T-helper 2 cell treated with Interferon-gamma antibody and Interleukin-4, amounts not matched to agents 5 μg/mL and 100 μg/mL, for 36 hours (primary cell): ENCODE measurements at places on chromosomes 12 and 14.

DNA sequence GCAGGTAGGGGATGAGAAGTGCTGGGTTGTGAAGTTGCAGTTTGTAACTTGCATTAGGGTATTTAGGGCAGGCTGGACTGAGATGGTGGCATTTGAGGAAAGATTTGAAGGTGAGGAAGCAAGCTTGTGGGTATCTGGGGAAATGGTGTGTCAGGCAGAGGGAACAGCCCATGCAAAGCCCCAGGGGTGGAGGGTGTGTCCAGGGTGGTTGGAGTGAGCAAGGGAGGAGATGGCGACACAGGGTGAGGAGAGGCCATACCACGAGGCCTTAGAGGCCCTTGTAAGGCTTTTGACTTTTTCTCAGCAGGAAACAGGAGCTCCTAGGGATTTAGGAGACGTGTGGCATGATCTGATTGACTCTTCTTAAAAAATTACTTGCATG, 136.9 kb downstream of the NUAK1 start:
- H3K4me1 ChIP-seq, result no peaks in the 10 kb centered on the region
- no peak overlapping the region for H3K27ac ChIP-seq
- no peaks in the 10 kb centered on the region for H3K36me3 ChIP-seq
- peaks cover 21% of the 10 kb centered on the region for H3K27me3 ChIP-seq

DNA sequence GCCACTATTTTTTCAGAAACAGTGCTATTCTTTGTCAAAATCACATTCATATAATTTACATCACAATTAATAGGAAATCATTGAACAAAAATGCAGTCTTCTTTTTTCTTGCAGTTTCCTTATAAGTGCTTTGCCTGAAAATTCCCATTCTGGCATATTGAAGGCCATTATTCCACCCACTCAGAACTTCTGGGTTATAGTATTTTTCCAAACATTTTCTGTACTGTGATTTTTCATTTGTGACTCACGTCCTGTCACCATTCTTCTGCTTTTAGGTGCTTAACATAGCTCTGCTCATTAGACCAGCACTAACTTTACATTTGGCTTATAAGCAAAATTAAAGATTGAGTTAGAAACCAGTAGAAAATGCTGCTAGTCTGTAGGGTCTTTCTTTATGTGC, 241.0 kb upstream of the NPAS3 start:
- H3K27ac ChIP-seq, result no peak overlapping the region
- H3K4me1 ChIP-seq, result no peaks in the 10 kb centered on the region
- no peak overlapping the region for H3K4me3 ChIP-seq
- H3K36me3 ChIP-seq, result no peaks in the 10 kb centered on the region

- H3K27ac ChIP-seq, result no peak overlapping the region
- H3K36me3 ChIP-seq, result no peaks in the 10 kb centered on the region
- no peak for DNase-seq
- H3K4me1 ChIP-seq, result peaks cover 5% of the 10 kb centered on the region
- H3K27me3 ChIP-seq, result peaks cover 2% of the 10 kb centered on the region
Observed at GRCh38 chr12:95395696-95396095, 78.3 kb upstream of the METAP2 start.

GRCh38 chr14:79186523-79186922, 1016.4 kb downstream of the NRXN3 start:
- H3K36me3 ChIP-seq, result no peaks in the 10 kb centered on the region
- DNase-seq, result no peak
- H3K27ac ChIP-seq, result no peak overlapping the region
- no peaks in the 10 kb centered on the region for H3K27me3 ChIP-seq

DNA sequence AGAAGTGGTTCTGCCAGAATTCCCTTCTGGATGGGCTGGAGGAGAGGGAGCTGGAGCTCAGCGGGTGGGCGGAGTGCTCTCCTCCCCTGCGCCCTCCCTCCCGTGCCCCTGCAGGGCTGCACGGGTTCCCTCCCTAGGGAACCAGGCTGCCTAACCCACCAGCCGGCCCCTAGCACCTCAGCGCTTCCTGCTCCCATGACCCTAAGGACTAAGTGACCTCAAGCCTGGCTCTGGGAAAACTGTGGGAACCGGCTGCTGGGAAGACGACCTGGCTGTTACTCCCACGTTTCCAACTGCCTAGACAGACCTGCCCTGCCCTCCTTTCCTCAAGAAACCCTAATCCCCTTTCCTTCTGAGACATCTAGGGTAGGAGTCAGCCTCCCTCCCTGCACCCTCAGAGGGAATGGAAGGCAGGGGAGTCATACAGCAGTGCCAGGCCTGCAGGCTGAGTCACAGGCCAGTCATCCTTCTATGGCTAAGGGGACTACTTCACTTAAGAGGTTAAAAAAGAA, 31.5 kb downstream of the SLC6A12 start:
- no peaks in the 10 kb centered on the region for H3K36me3 ChIP-seq
- peaks cover 7% of the 10 kb centered on the region for H3K4me1 ChIP-seq
- no peak overlapping the region for H3K4me3 ChIP-seq
- no peak overlapping the region for H3K27ac ChIP-seq
- no peak for DNase-seq

- DNase-seq, result peak; percentile 88
- H3K27ac ChIP-seq, result peak overlapping the region; percentile 80
- peaks cover 29% of the 10 kb centered on the region for H3K4me1 ChIP-seq
- H3K36me3 ChIP-seq, result peaks cover 5% of the 10 kb centered on the region
Observed at GRCh38 chr12:54560374-54560858, 11.0 kb downstream of the PDE1B start.

DNA sequence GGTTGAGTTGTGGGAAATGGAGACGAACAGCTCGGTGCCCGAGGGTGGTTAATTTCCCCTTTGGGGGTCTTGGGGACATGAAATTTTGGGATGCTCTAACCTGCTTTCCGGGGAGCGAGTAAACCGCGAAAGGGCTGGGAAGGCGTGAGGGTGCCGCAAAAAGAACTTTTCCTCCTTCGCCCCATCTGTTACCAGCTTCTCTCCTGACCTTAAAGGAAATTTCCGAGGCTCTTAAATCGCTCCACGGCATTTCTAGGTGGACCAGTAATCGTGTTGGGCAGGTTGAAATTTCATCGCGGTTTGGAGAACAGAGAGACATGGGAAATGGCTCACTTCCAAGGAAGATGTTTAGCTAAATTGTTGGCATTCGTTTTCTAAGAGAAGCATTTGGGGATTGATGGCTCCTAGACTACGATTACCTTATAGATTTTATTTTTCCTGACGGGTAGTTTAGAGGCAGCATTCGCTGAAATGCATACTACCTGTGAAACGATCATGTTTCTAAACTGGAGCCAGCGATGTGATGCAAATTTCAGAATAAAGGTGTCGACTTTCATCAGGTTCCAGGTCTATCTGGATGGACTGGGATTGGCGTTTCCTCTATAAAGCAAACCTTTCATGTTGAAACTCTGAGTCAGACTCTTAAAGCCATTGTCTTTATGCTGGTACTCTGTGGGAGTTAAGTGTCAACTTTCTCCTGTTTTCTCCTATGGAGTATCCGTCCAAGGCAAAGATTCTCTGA, 414.5 kb downstream of the PCNX1 start:
- H3K27me3 ChIP-seq, result no peaks in the 10 kb centered on the region
- H3K4me1 ChIP-seq, result peaks cover 51% of the 10 kb centered on the region
- H3K36me3 ChIP-seq, result peaks cover 9% of the 10 kb centered on the region
- peak overlapping the region; percentile 92 for H3K4me3 ChIP-seq
- peak overlapping the region; percentile 87 for H3K27ac ChIP-seq
- no peak for DNase-seq

GRCh38 chr14:38297681-38298080, 41.8 kb upstream of the CLEC14A start:
- DNase-seq, result no peak
- H3K4me1 ChIP-seq, result no peaks in the 10 kb centered on the region
- H3K27ac ChIP-seq, result no peak overlapping the region

DNA sequence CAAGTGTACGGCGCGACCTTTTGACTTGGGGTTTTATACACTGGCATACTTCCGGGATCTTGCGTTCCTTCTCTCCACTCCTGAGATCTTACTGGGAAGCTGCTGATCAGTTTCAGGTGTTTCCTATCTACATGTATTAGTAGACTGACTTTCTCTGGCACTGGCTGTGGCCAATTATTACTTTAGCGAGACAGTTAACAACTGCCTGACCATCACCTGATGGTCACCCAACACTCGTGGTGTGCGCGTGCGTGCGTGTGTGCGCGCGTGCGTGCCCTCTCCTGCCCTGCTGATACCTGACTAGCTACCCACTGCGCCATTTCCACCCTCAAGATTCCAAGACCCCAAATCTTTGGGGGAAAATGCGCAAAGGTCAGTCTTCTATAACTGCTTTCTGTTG, 249.9 kb downstream of the AEBP2 start:
- peaks cover 4% of the 10 kb centered on the region for H3K4me1 ChIP-seq
- H3K36me3 ChIP-seq, result no peaks in the 10 kb centered on the region
- no peak overlapping the region for H3K27ac ChIP-seq
- no peak for DNase-seq

GRCh38 chr12:90729736-90730135, 225.2 kb downstream of the CCER1 start:
- no peaks in the 10 kb centered on the region for H3K27me3 ChIP-seq
- H3K4me3 ChIP-seq, result no peak overlapping the region
- no peaks in the 10 kb centered on the region for H3K36me3 ChIP-seq
- no peak for DNase-seq

GRCh38 chr14:40762685-40763084, 844.0 kb upstream of the LRFN5 start:
- H3K36me3 ChIP-seq, result no peaks in the 10 kb centered on the region
- no peak overlapping the region for H3K27ac ChIP-seq
- no peaks in the 10 kb centered on the region for H3K4me1 ChIP-seq
- H3K4me3 ChIP-seq, result no peak overlapping the region

DNA sequence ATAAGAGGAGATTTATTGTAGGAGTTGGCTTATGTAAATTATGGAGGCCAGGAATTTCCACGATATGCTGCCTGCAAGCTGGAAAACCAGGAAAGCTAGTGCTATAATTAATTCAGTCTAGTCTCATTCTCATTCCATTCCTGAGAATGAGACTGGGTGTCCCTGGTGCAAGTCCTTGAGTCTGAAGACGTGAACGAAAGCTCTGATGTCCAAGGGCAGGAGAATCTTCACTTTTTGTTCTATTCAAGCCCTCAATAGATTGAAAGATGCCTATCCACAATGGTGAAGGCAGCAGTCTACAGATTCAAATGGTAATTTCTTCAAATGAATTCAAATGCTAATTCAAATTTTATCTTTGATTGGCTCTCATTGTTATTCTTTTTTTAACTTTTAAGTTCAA, 851.1 kb upstream of the MGAT4C start:
- no peak overlapping the region for H3K27ac ChIP-seq
- H3K27me3 ChIP-seq, result no peaks in the 10 kb centered on the region
- no peak for DNase-seq
- no peaks in the 10 kb centered on the region for H3K4me1 ChIP-seq

DNA sequence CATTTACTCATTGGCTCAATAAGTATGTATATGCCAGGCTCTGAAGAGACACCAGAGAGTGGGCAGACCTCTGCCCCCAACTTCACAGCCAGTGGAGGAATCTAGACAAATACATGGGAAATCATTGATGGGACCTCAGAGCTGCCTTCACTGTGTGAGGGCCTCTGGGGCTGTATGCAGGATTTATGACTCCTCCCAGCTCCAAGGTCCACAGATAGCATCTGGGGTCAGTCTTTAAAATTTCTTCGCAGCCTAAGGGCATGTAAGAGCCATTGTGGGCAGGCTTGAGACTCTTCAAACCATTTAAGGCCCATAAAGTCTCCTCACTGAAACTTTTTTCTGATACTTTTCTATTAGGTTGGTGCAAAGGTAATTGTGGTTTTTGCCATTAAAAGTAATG, 125.5 kb downstream of the SPTSSA start:
- no peak for DNase-seq
- no peak overlapping the region for H3K4me3 ChIP-seq
- H3K27ac ChIP-seq, result no peak overlapping the region

DNA sequence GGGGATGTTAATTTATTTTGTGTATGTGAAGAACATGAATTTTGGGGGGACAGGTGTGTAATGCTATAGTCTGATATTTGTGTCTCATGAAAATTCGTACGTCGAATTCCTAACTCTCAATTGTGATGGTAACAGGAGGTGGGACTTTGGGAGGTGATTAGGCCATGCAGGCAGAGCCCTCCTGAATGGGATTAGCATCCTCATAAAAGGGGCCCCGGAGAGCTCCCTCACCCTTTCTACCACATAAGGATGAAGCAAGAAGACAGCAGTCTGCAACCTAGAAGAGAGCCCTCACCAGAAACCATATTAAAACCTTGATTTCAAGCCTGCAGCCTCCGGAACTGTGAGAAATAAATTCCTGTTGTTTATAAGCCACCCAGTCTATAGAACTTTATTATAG, 165.4 kb downstream of the MDGA2 start:
- H3K27me3 ChIP-seq, result no peaks in the 10 kb centered on the region
- H3K27ac ChIP-seq, result no peak overlapping the region
- H3K36me3 ChIP-seq, result no peaks in the 10 kb centered on the region
- H3K4me3 ChIP-seq, result no peak overlapping the region

DNA sequence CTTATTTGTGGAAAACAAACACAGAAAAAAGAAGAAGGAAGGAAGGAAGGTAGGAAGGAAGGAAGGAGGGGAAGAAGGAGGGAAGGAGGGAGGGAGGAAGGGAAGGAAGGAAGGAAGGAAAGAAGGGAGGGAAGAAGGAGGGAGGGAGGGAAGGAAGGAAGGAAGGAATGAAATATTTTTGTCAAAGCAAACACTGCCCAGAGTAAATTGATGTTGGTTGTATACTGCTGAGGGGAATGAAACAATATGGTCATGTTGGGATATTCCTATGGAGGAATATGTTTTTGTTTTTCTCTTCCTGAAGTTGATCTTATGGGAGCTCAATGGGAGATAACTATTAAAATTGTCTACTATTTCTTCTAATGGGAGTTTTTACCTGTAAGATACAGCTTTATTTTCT, 717.5 kb upstream of the LRFN5 start:
- H3K4me3 ChIP-seq, result no peak overlapping the region
- DNase-seq, result no peak
- no peak overlapping the region for H3K27ac ChIP-seq
- no peaks in the 10 kb centered on the region for H3K27me3 ChIP-seq
- H3K36me3 ChIP-seq, result no peaks in the 10 kb centered on the region
- no peaks in the 10 kb centered on the region for H3K4me1 ChIP-seq
